ENCODE measurements at places on chromosomes 16 and 17. TPM values are rescaled to one million over a fixed set of nuclear protein-coding genes. Genes with fewer than 3 reads are reported as not detected.

DNA sequence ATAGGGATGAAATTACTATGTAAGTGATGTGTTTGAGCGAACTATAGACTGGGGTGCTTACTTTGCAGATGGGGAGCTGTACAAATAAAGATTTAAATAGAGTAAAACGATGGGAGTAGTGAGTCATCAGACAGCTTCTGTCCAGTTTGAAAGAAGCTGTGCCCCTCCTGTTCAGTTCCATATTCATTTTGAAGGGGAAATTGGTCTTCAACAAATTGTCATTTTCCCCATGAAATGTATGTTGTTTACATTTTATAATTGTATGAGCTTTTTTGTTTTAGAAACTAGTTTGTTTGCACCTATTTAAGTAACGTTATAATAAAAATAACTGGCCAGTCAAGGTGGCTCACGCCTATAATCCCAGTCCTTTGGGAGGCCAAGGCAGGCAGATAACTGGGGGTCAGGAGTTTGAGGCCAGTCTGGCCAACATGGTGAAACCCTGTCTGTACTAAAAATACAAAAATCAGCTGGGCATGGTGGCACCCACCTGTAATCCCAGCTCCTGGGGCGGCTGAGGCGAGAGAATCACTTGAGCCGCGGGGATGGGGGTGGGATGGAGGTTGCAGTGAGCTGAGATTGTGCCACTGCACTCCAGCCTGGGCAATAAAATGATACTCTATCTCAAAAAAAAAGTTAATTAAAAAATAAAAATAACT, 20.2 kb downstream of the SEC14L1 start:
- H3K27me3 ChIP-seq: no peaks in the 10 kb centered on the region
- H3K36me3 ChIP-seq: peaks cover 13% of the 10 kb centered on the region
- H3K27ac ChIP-seq: no peak overlapping the region
- no peak overlapping the region for H3K4me3 ChIP-seq

DNA sequence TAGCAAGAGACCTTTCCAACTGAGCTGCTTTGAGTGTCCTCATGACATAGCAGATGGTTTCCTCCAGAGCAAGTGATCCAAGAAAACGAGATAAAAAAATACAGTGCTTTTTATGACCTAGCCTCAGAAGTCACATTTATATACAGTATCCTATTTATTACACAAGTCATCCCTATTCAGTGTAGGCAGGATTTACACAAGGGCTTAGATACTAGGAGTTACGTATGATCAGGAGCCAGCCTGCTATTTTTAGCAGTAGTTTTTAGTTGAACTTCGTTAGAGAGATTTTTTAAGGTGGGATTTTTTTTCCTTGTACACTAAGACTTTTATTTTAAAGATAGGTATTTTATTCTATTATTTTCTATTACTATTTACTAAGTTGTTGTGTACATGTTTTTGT, 58.4 kb downstream of the PHKB start:
- no peaks in the 10 kb centered on the region for H3K27me3 ChIP-seq
- H3K36me3 ChIP-seq: peaks cover 8% of the 10 kb centered on the region
- no peak overlapping the region for H3K27ac ChIP-seq
- DNase-seq: no peak
- H3K4me1 ChIP-seq: peaks cover 17% of the 10 kb centered on the region

DNA sequence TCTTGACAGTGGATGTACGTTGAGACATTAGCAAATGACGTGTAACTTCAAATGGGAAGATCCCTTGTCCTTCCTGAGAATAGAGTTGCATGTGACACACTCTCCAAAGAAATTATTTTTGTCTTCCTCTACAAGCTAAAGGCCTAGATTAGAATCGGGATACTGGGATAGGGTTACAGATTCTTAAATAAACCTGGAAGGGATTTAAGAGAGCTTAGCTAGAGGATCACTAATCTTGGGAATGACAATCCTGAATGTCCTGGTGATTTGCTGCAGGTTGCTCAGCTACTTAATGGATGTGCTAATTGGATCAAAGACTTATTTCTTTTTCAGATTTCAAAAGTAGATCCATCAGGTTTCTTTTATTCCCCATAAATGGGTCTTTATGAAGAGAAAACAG, 101.9 kb downstream of the KCNJ2 start:
- no peak overlapping the region for H3K27ac ChIP-seq
- no peak for DNase-seq
- no peaks in the 10 kb centered on the region for H3K27me3 ChIP-seq
- H3K36me3 ChIP-seq: no peaks in the 10 kb centered on the region
- H3K4me1 ChIP-seq: no peaks in the 10 kb centered on the region
- no peak overlapping the region for H3K4me3 ChIP-seq

DNA sequence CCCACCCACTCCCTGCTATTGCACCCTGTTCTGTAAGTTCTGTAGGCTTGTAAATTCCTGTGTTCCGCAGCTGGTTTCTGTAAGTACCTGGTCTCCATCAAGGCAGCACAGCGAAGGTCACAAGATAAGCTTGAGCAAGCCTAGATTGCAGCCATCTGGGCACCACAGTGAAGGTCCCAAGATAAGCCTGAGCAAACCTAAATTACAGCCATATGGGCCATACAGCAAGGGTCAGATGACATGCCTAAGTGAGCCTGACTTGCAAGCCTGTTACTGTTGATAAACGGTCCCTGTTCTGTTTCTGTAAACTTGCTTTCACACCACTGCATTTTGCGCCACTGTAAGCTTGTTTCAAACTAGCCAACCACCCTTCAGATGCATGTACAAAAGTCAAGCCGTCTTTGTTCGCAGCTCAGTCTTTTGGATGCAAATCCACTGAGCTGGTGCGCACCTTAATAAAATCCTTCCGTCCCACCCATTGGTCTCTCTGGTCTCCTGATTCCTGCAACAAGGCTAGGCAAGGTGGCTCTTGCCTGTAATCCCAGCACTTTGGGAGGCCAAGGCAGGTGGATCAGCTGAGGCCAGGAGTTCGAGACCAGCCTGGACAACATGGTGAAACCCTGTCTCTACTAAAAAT, 42.6 kb upstream of the ATF7IP2 start:
- H3K4me1 ChIP-seq: no peaks in the 10 kb centered on the region
- no peak overlapping the region for H3K4me3 ChIP-seq

The CNGB1 gene
- not detected for total RNA-seq

The TMIGD1 gene
- total RNA-seq: not detected

The HS3ST3A1 gene
- total RNA-seq: 0.72 TPM
